Non-pigmented ciliary epithelial cell (primary cell): ENCODE measurements at places on chromosomes 3 and 15.

DNA sequence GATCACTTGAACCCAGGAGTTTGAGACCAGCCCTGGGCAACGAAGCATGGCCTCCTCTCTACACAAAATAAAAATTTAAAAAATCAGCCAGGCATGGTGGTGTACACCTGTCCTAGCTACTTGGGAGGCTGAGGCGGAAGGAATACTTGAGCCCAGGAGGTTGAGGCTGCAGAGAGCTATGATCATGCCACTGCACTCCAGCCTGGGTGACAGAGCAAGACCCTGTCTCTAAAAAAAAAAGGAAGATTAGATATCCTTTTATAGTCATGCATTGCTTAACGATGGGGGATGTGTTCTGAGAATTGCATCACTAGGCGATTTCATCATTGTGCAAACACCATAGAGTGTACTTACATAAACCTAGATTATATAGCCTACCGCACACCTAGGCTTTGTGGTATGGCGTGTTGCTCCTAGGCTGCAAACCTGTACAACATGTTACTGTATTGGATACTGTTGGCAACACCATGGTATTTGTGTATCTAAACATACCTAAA lies 12.6 kb downstream of the ALAS1 start:
- no peak for DNase-seq

DNA sequence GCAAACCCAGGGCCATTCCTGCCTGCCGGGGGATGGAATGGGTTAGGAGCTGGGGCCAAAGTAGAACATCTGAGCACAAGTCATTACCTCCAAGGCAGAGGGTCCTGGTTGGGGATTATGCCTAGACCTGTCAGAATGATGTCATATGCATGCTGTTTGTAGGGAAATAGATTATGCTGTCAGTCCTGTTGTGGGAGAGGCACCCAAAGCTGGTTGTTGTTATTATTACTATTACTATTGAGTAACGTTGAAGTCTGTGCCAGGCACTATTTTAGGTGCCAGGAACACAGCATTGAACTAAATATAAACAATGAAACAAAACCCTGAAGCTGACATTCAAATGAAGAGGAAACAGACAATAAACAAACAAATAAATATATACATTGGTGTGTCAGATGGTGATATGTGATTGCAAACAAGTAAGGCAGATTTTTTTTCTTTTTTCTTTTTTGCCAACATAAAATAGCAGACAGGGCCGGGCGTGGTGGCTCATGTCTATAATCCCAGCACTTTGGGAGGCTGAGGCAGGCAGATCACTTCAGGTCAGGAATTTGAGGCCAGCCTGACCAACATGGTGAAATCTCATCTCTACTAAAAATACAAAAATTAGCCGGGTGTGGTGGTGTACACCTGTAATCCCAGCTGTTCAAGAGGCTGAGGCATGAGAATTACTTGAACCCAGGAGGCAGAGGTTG lies 2.0 kb downstream of the P4HTM start:
- DNase-seq: no peak

GRCh38 chr15:89631902-89632264 lies 23.4 kb downstream of the KIF7 start:
- DNase-seq: no peak

DNA sequence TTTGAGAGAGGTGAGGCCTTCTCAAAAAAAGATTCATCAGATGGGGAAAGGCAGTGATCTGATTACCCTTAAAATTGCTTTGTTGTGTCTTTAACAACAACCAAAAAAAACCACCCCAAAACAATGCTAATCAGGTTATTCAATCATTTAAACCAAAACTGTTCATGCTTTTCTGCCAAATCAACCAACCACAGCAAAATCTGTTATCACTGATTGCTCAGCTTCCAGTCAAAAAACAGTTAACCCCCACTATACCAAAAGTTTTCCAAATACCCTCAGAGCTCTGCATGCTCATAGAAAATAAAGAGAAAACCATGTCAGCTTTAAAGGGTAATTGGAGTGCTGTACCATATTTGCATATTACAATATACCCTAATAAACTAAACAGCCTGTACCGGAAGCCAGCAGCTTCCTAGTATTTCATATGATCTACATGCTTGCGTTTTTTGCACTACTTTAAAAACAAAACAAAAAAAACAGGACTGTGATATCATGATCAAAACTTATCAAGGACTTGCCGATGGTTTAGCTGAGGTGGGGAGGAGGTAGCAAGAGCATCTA lies 22.8 kb downstream of the SATB1 start:
- no peak for DNase-seq

- DNase-seq: no peak
These were observed 11.8 kb upstream of the TLE3 start for GRCh38 chr15:70109531-70109930.

GRCh38 chr15:73922186-73923151 lies 3.8 kb upstream of the LOXL1 start:
- DNase-seq: no peak

- no peak for DNase-seq
These were observed 38.2 kb upstream of the UBE2E1 start for GRCh38 chr3:23767546-23767945.

DNA sequence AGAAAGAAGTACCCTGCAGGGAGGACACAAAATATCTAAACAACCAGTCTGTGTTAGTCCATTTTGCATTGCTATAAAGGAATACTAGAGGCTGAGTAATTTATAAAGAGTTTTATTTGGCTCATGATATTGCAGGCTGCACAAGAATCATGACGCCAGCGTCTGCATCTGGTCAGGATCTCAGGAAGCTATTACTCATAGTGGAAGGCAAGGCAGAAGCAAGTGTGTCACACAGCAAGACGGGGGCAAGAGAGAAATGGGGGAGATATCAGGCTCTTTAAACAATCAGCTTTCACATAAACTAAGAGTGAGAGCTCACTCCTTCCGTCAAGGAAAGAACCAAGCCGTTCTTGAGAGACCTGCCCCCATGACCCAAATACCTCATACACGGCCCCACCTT lies 614.8 kb downstream of the ZIC1 start:
- peak; percentile 80 for DNase-seq

DNA sequence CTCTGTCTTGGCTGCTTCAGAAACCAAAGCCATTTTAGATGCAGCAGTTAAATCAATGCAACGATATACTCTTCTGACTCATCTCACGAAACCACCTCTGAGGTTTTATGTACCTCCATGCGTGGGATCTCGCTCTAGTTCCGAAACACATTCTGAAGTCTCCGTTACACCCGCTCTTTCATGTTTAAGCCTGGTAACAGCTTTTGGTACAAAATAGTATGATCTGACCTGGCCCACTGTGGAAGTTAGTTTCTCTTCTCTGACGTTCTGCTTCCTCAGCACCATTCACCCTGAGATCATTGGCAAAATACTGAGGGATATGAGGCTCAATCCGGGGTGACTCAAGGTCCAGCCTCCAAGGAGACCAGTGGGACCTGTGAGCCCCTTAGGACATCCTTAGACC lies 121.9 kb downstream of the TMEM266 start:
- no peak for DNase-seq
